Sigmoid colon (tissue), 7 donors: ENCODE measurements at places on chromosomes 7 and 10. TPM values are rescaled to one million over a fixed set of nuclear protein-coding genes. Genes with fewer than 3 reads are reported as not detected.

RPEL1 gene
- total RNA-seq, result not detected

- no peak overlapping the region for H3K4me3 ChIP-seq
- H3K36me3 ChIP-seq, result no peaks in the 10 kb centered on the region
- H3K27ac ChIP-seq, result no peak overlapping the region
- DNase-seq, result no peak
- H3K4me1 ChIP-seq, result peaks cover 14% of the 10 kb centered on the region
Measured at GRCh38 chr7:46738796-46739195, 817.7 kb upstream of the IGFBP3 start.

- no peaks in the 10 kb centered on the region for H3K4me1 ChIP-seq
- no peaks in the 10 kb centered on the region for H3K36me3 ChIP-seq
- no peaks in the 10 kb centered on the region for H3K27me3 ChIP-seq
- H3K27ac ChIP-seq, result no peak overlapping the region
Measured at GRCh38 chr10:48439581-48440041, 133.1 kb downstream of the MAPK8 start.

- H3K27ac ChIP-seq, result no peak overlapping the region
- no peak overlapping the region for H3K4me3 ChIP-seq
- no peaks in the 10 kb centered on the region for H3K36me3 ChIP-seq
- H3K4me1 ChIP-seq, result peaks cover 10% of the 10 kb centered on the region
- H3K27me3 ChIP-seq, result no peaks in the 10 kb centered on the region
Measured at GRCh38 chr7:121605317-121605680, 209.2 kb upstream of the FAM3C start.

DNA sequence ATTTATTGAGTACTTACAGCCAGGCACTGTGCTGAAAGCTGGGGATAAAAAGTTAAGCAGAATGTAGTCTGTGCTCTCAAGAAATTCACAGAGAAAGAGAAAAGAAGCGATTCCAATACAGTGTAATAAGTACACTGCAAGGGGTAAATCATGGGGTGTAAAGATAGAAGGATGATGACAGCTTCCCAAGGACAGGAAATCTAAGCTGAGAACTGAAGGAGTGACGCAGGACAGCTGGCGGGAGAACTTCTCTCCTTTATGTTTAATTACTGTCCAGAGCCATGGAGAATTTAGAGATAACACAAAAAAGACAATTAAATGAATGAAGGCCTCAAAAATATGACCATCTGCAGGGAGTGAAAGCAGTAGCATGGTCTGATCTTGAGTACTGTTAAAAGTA is 34.8 kb downstream of the C7orf33 start:
- no peak overlapping the region for H3K27ac ChIP-seq
- peaks cover 8% of the 10 kb centered on the region for H3K4me1 ChIP-seq
- H3K27me3 ChIP-seq, result no peaks in the 10 kb centered on the region
